ENCODE measurements at places on chromosomes 16 and 17.

DNA sequence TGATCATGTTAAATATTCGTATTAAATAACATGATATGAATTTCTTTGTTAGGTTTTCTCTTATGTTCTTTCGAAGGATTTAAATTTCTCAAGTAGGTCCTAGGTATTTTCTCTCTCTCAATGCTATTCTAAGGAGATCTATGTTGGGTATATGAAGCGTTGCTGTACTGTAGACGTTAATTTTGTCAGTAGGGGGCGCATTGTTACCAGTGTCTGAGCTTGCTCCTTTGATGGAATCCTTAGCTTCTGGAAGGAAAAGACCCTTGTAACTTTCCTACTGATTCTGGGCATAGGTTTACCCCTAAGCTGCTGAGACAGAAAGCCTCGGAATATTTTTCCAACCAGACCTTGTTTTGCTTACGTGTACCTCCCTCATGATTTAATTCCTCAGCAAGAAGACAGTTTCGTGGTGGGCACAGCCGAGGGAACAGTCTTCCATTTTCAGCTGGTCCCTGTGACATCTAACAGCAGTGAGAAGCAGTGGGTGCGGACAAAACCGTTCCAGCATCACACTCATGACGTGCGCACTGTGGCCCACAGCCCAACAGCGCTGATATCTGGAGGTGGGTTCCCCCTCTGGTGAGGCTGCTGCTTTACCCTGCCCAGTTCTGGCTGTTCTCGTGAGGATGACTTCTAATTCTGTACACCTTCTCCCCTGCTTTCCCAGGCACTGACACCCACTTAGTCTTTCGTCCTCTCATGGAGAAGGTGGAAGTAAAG lies 17.9 kb downstream of the UTP4 start:
- no peak for DNase-seq

DNA sequence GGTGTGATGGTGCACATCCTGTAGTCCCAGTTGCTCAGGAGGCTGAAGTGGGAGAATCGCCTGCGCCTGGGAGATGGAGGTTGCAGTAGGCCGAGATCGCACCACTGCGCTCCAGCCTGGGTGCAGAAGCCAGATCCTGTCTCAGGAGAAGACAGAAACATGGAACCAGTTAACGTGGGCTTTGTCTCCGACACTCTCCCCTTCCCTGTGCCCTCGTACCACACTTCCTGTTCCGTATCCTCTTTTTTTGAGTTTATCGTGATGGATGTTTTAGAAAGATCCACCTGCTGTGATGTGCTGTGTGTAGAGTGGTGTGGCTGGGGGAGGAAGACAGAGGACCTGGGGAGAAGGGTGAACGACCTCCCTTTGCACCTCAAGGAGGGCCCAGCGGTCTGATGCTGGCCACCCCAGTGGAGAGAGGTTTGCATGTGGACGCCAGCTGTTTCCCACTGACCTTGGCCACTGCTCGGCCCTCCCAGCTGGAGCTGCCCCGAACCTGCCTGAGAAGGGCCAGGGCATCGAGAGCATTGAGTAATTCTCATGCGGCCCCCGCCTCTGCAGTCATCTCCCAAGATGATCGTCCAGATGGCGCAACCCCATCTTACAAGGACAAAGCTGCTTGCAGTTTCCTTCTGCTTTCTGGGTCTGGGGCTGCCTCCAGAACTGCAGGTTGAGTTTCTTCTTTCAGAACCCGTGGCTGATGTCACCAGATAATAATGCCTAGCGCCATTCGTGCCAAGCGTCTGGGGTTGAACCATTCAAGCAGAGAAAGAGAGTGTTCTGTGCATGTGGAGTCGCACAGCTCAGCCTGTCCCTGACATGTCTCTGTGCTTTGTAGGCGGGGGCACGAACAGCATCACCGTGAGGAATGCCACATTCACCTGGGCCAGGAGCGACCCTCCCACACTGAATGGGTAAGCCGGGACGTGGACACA lies 126.3 kb downstream of the ABCC1 start:
- peak; percentile 77 for DNase-seq

GRCh38 chr17:69820876-69821473 lies 254.1 kb upstream of the KCNJ16 start:
- DNase-seq = no peak

DNA sequence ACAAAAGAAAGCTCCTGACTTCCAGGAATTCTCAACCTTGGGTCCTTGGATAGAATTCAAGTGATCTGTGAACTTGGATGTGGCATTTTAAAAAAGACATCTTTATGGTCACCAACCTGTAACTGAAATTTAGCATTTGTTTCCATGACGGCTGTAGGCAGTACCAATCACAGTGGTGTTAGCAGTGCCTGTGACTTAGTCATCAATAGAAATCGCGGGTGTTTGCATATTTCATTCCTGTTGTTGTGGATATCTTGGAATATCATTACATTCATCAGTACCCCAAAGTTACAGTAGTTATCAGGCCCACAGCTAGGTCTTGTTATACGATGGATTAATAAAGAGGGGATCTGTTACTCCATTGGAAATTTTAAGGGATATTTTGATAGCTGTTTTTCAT lies 81.6 kb downstream of the CMIP start:
- DNase-seq = no peak

DNA sequence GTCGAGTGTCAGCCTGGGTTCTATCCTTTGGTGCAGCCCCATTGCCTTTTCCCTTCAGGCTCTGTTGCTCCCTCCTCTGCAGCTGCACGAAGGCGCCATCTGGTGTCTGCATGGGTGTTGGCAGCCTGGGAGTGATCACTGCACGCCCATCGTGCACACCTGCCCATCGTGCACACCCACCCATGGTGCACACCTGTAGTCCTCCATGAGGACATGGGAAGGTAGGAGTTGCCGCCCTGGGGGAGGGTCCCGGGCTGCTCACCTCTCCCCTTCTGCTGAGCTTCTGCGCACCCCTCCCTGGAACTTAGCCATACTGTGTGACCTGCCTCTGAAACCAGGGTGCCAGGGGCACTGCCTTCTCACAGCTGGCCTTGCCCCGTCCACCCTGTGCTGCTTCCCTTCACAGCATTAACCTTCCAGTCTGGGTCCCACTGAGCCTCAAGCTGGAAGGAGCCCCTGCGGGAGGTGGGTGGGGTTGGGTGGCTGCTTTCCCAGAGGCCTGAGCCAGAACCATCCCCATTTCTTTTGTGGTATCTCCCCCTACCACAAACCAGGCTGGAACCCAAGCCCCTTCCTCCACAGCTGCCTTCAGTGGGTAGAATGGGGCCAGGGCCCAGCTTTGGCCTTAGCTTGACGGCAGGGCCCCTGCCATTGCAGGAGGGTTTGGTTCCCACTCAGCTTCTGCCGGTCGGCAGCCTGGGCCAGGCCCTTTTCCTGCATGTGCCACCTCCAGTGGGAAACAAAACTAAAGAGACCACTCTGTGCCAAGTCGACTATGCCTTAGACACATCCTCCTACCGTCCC lies 2.9 kb downstream of the CTRL start:
- peak; percentile 81 for DNase-seq

GRCh38 chr16:78677181-78677731 lies 577.8 kb downstream of the WWOX start:
- no peak for DNase-seq

- DNase-seq = no peak
Measured at GRCh38 chr16:49455991-49456745, 82.6 kb downstream of the C16orf78 start.

- DNase-seq = no peak
Measured at GRCh38 chr16:11325404-11326083, 19.7 kb upstream of the RMI2 start.

DNA sequence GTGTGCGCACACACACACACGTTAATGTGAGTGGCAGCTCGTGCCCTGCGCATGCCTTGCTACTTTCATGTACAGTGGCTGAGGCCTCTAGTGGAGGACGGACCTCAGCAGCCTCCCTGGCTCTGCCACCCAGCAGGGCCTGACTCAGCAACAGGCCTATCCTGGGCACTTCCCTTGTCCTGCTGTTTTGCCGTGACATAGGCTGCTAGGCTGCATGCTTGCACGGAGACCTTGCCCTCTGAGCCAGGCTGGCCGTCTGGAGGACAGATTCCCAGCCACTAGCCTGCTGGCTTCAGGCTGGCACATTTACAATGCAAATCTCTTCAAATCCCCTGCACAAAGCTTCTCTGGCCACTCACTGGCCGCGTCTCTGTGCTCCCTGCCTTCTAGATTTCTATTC lies 9.5 kb downstream of the RNF213 start:
- no peak for DNase-seq

DNA sequence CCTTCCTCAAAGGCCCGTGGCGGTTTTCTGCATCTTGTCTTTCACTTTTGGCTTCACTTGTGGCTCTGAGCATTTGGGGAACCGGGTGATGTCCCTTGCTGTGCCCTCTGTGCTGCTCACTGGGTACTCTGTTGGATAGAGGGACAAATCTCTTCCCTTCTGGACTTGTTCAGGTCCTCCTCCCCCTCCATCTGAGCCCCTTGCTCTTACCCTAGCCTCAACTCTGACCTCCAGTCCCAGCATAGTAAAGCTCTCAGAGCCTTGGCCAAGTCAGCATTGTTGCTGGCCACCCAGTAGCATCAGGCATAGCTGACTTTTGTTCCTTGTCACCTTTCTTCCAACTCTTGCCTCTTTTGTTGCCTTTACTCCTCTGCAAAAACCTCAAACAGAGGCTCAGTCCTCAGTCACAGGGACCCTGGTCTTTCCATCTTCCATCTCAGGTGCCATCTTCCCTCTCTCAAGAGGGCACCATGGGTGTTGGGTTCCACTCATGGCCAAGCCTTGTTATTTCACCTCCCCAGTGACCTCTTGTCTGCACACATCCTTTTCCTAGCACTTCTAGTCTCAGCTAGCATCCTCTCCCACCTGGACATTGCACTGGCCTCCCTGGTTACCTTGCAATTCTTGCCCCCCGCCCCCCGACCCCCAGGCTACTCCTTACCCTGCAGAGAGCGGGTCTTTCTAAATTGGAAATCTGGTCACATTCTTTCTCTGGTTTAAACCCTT lies 393 bp upstream of the PSMB10 start:
- DNase-seq = no peak

GRCh38 chr17:71964559-71964958 lies 156.3 kb upstream of the SOX9 start:
- no peak for DNase-seq

DNA sequence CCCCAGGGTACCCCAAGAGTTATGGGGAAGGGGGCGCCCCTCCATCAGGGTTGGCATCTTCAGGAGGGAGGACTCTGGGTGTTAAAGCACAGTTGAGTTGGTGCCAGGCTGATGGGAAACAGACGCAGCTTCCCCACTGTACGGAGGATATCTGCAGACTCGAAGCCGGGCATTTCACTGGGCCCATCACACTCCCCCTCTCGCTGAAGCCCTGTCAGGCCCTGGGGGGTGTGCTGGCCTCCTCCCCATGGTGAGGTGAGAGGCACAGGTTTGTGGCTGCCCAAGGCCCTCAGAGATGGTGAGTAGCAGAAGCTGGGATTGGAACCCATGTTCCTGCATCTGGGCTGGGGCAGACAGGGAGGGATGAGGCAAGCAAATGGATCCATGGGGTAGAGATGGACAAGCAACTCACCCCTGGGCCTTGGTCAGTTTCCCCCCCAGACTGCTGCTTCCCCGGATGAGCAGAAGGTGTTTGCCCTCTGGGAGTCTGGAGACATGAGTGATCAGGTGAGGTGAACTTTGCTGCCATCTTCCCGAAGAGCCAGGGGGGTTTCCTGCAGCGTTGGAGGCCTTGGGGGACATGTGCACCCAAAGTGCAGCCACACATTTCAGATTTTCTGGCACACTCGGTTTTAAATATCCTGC lies 31.0 kb downstream of the POLR3E start:
- DNase-seq = no peak

DNA sequence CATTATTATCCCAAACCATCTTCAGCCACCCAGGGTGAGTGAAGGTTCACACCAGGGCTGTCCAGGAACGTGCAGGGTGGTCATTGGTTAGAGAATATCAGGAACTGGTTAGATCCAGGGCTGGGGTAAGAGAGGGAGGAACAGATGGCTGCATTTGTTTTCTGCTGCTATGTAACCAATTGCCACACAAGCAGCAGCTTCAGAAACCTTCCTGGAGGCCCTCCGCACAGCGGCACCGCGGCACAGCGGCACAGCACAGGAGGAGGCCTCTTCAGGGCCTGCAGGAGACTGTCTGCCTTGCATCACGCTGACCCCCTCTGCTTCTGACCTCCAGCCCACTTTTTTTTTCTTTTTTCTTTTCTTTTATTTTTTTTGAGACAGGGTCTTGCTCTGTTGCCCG lies 86.1 kb downstream of the KCNJ12 start:
- DNase-seq = no peak

- peak; percentile 8 for DNase-seq
Measured at GRCh38 chr17:6460531-6461161, 16.4 kb downstream of the PIMREG start.

DNA sequence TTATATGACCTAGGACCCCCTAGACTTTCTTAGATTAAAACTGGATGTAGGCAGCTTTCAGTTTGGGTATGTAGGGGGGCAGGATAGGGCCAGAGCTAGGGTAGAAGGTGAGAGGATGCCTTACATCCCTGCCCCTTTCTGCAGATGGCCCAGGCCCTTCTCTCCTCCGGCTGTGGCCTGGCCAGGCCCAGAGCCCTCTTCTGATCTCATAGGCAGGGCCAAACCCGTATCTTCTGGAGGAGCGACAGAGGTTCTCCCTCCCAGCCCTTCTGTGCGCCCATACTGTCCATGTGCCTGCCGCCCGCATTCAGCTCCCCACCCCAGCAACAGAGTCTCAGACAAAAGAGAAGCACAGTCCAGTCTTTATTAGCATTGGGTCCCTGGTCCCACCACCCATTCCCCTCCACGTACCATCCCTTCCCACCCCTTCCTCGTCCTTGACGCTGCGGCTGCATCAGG lies 2.0 kb upstream of the TSPOAP1 start:
- DNase-seq = no peak

GRCh38 chr17:16215002-16215272 lies 397 bp downstream of the NCOR1 start:
- peak; percentile 74 for DNase-seq

Data from Right ventricle myocardium superior (tissue), 1 donor.